ENCODE measurements at places on chromosomes 4 and X.
A peak's percentile ranks its signal among the peaks of the same experiment; 100 is the strongest.

DNA sequence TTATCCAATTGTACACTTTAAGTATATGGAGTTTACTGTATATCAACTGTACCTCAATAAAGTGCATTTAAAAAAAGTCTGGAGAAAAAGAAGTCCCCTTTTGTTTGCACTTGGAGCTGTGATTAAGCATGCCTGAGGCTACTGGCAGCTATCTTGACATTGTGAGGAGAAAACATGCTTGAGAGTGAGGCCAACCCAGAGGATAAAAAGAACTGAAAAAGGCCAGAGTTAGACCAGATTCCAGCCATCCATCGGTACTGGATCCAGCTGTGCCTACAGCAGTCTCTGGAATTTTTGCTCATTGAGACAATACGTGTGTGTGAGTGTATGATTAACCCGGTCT, 57.4 kb downstream of the LGI2 start:
- no peak for DNase-seq

DNA sequence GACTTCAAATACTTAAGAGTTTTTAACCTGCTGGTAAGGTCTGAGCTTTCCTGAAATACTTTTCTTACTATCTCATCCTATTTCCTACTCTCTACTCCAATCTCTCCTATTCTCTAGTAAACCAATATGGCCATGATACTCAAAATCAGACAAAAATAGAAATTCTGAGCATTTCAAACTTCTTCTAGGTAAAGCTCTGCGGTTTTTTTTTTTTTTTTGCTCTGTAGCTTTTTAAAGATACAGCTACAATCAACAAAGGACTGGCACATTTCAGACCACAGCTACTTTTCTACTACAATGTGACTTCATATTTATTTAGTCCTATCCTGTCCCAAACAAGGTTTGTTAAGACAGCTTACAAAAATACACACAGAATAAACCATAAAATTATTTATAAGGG, 31.1 kb downstream of the MAML3 start:
- no peak for DNase-seq

- no peak for DNase-seq
Observed at GRCh38 chrX:13598877-13599276, 29.5 kb downstream of the EGFL6 start.

DNA sequence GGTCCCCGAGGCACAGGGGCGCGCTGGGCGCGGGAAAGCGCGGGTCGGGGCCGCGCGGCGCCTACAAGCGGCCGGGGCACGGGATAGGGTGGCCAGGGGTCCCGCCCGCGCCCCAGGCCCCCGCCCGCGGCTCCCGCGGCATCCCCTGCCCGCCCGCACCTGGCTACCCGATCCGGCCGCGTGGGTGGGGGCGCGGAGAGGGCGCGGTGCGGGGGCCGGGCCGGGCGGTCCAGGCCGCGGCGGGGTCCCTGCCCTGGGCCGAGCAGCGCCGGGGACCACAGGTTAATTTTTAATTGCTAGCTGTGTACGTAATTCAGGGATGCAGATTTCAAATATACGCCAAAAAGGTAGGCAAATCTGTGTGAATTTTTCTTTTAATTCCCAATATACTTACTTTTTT, 44.3 kb upstream of the FAM47C start:
- no peak for DNase-seq

- DNase-seq = no peak
Observed at GRCh38 chr4:952881-953573, 20.3 kb downstream of the DGKQ start.

- no peak for DNase-seq
Observed at GRCh38 chrX:24235084-24235710, 78.7 kb downstream of the SUPT20HL2 start.

DNA sequence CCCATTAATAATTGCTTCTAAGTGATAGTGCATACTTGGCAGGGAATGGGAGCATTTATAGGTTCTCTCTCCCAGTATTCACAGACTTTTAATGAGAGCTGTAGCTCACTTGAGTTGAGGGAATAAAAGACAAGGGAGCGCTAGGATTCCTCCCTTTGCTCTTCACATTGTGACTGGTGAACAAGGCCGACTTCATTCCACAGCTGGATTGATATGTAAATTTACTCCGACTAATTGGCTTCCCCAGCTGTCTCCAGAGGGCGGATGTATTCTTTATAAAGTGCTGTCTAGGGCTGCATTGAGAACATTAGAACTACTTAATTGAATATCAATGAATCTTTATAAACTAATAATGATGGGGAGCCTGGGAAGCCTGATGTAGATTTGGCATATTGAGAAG, 63.4 kb downstream of the GPR50 start:
- peak; percentile 20 for DNase-seq

- peak; percentile 77 for DNase-seq
Observed at GRCh38 chrX:24693453-24694202, at the start of gene POLA1. TSS of gene POLA1 (plus strand) at chrX:24693918. CDS start at chrX:24693962, 44 bp downstream.

- DNase-seq = peak; percentile 95
Observed at GRCh38 chrX:1205681-1206611, 6.5 kb downstream of the CRLF2 start.

All from iPS DF 19.7 (cell line).